ENCODE measurements at places on chromosomes 16 and 17.

GRCh38 chr17:80826955-80827645, 164.5 kb upstream of the CHMP6 start:
- no peak for DNase-seq

- DNase-seq = no peak
Measured at GRCh38 chr16:3874242-3874641, 6.3 kb downstream of the CREBBP start.

DNA sequence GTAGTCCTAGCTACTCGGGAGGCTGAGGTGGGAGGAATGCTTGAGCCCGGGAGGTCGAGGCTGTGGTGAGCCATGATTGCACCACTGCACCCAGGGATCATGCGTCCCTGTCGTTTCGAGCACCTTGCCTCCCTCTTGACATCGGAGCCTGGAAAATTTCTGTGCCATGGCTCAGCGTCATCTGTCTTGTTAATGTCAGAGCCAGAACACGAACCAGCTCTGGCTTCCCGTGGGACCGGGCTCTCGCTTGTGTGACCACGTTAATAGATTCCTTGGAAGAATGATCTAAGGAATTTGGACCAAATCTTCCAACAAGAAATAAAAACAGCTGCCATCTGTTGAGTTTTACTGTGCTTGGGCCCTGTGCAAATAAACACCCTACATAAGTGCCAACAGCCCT, 117.7 kb downstream of the ABCC1 start:
- DNase-seq = no peak

GRCh38 chr17:9238340-9239245, 217.3 kb downstream of the NTN1 start:
- DNase-seq = no peak

Data from stimulated activated CD8-positive, alpha-beta memory T cell treated with anti-CD3 and anti-CD28 coated beads, Interleukin-7, amount 100 ng/mL, for 24 hours (primary cell).